A549 treated with CORT108297 at 1 μM for 4 hours (cell line): ENCODE measurements at places on chromosomes 3 and 15. TPM values are rescaled to one million over a fixed set of nuclear protein-coding genes. Genes with fewer than 3 reads are reported as not detected.

The FAM227B gene
- 0.44 to 1.1 TPM (median 0.82 TPM) in 5 replicates for total RNA-seq

The LRRC31 gene
- total RNA-seq, result 0.02 TPM in 1 of 5 replicates, not detected in the others

The GMPS gene
- 73.7 to 106 TPM (median 81.6 TPM) in 5 replicates for total RNA-seq

The ZNF660 gene
- total RNA-seq, result not detected in 5 replicates

The EPHB3 gene
- 0.29 to 0.50 TPM (median 0.30 TPM) in 5 replicates for total RNA-seq

The FAM3D gene
- not detected in 5 replicates for total RNA-seq

The ARID3B gene
- 3.1 to 4.2 TPM (median 3.9 TPM) in 5 replicates for total RNA-seq

The CAV3 gene
- 0.14 TPM in 1 of 5 replicates, not detected in the others for total RNA-seq

The MEX3B gene
- total RNA-seq, result 4.3 to 6.5 TPM (median 5.2 TPM) in 5 replicates

The ISL2 gene
- 2.2 to 4.7 TPM (median 4.3 TPM) in 5 replicates for total RNA-seq

The GOLGA6L10 gene
- 0.46 to 0.79 TPM (median 0.68 TPM) in 5 replicates for total RNA-seq

The SENP2 gene
- 14.4 to 26.6 TPM (median 17.2 TPM) in 5 replicates for total RNA-seq

The CDHR4 gene
- 0.12 to 0.65 TPM (median 0.43 TPM) in 5 replicates for total RNA-seq

The VILL gene
- total RNA-seq, result 0.12 to 0.18 TPM (median 0.16 TPM) in 5 replicates

The NRROS gene
- 0.05 TPM in 1 of 5 replicates, not detected in the others for total RNA-seq

The GADL1 gene
- not detected in 5 replicates for total RNA-seq

The PXYLP1 gene
- total RNA-seq, result 9.9 to 13.7 TPM (median 13.1 TPM) in 5 replicates

The ROBO1 gene
- total RNA-seq, result 9.1 to 16.4 TPM (median 13.2 TPM) in 5 replicates

The BFSP2 gene
- total RNA-seq, result not detected in 5 replicates

The LRRC34 gene
- total RNA-seq, result not detected in 5 replicates

The MRPS22 gene
- 42.7 to 52.6 TPM (median 44.9 TPM) in 5 replicates for total RNA-seq

The ZNF385D gene
- 0.01 to 0.05 TPM (median 0.02 TPM) in 3 of 5 replicates, not detected in the others for total RNA-seq

The CAMK1 gene
- 13.5 to 17.3 TPM (median 16.4 TPM) in 5 replicates for total RNA-seq

The FANCD2OS gene
- total RNA-seq, result not detected in 5 replicates

The IL17RD gene
- 0.47 to 1.3 TPM (median 1.0 TPM) in 5 replicates for total RNA-seq

The LINGO1 gene
- total RNA-seq, result 8.5 to 13.7 TPM (median 9.8 TPM) in 5 replicates

The SCN5A gene
- 0.33 to 2.1 TPM (median 0.93 TPM) in 5 replicates for total RNA-seq

The SLC9C1 gene
- total RNA-seq, result not detected in 5 replicates

The AGTR1 gene
- 0.31 to 0.60 TPM (median 0.40 TPM) in 5 replicates for total RNA-seq

The GABRA5 gene
- total RNA-seq, result 83.6 to 131 TPM (median 112 TPM) in 5 replicates

The HCN4 gene
- total RNA-seq, result 0.22 to 0.35 TPM (median 0.32 TPM) in 5 replicates

The UBA7 gene
- total RNA-seq, result 0.38 to 0.74 TPM (median 0.64 TPM) in 5 replicates
